Left cardiac atrium (tissue), 4 donors: ENCODE measurements at places on chromosomes 6 and 20. TPM values are rescaled to one million over a fixed set of nuclear protein-coding genes. Genes with fewer than 3 reads are reported as not detected.

Gene CFB
- 113 TPM for total RNA-seq

Gene COL21A1
- 9.2 TPM for total RNA-seq

Gene WFDC10B
- total RNA-seq = not detected

Gene CCN2
- 194 TPM for total RNA-seq

Gene HSPA12B
- 15.7 TPM for total RNA-seq

DNA sequence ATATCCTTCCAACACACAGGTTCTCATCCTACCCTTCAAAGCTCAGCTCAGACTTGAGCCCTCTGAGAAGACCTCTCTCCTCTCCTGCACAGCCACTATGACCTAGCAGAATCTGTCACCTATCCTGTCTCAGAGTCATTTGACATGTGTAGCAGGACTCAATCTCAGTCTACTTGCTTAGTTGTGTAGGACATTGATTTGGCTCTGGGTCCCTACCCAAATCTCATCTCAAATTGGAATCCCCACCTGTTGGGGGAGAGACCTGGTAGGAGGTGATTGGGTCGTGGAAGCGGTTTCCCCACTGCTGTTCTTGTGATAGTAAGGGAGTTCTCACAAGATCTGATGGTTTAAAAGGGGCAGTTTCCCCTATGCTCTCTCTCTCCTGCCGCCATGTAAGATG lies 297.9 kb downstream of the CD83 start:
- no peak for DNase-seq

GRCh38 chr6:151534576-151534975 lies 40.8 kb downstream of the CCDC170 start:
- no peak for DNase-seq

DNA sequence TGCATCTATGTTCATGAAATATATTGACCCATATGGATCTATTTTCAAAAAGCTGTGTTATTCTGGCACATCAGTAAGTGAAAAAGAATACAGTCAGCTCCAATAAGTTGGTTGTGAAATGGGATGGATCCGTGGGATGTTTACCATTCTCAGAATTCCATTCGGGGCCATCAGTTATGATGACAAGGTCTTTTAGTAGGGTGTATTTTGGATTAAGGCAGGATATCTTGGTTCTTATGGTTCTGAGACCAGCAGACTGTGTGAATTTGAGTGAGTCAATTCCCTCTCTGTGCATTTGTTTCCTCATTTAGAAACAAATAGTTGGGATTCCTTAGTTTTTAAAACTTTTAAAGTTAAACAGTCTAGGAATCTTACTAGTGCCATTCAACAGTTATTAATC lies 287.4 kb downstream of the CD109 start:
- no peak for DNase-seq

DNA sequence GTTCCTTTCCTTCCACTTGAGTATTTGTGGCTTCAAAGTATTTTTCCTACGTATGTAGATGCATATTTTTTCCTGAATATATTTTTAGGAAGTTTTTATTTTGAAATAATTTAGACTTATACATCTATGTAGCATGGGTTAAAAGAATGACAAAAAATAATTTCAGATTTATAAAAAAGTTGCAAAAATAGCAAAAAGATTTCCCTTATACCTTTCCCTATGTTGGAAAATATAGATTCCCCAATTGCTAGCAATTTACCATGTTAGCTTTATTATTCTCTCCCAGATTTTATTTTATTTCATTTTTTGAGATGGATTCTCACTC lies 69.8 kb downstream of the SCAND1 start:
- DNase-seq = no peak

- DNase-seq = no peak
These were observed 284.4 kb downstream of the ZFAND3 start for GRCh38 chr6:38103921-38104320.

DNA sequence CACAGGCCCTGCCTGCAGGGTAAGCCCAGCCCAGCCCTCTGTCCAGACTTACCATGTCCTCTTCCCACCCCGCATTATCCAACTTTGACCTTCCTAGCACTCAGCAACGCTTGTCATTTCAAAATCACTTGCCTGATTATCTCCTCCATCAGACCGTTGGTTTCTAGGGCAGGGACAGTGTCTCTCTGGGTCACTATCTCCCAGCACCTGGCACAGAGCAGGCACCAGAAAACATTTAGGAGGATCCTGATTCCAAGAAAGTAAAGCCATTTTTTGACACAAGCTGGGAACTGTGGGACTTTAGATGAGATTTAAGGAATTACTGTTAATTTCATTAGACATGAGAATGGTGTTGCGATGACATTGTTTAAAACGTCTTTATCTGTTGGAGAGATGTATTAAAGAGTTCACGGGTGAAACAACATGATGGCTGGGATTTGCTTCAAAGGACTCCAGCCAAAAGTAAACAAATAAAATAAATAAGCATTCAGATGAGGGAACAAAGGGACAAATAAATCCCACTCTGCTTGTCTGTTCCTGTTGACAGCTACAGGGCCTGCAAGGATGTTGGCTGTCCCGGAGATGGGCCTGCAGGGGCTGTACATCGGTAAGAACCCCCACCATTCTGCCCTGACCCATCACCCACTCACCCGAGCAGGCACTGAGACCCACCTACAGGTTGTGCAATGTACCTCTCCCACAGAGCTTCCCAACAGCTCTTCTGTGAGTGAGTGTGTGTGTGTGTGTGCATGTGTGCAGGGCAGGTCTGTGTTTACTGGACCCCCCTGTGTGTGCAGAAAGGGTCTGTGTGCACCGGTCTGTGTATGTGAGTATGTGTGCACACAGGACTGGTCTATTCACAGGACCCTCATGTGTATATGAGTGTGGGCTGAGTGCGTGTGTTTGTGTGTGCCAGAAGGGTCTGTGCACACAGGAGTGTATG lies 5.9 kb downstream of the HSPA12B start:
- DNase-seq = no peak

DNA sequence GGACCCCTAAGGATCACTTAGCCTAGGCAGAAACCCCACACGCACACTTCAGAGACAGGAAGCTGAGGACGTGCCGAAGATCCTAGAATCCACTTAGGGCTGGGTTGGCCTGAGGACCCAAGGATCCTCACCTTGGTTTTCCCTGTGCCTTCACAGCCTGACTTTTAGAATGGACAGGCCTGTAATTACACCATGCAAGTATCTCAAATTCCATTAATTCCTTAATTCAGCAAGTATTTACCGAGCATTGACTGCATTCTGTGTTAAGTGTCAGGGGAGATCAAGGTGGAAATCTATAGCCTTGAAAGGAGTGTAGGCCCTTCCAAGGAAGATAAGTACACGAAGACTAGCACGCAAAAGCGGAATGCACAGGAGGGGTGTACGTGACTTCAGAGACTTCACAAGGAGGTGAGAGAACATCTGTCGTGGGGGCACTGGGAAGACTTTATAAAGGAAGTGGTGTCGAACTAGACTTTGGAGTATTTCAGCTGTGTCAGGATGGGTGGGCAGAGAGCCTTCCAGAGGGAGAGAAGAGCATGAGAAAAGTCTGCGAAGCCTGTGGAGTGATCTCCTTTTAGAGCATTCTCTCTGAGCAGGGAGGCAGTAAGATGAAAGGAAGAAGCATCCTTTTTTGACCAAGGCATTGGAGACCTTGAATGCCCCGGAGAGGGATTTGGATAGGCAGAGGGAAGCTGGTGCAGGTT lies 4.0 kb downstream of the DSP start:
- DNase-seq = no peak

GRCh38 chr6:73017476-73017875 lies 207.8 kb downstream of the KHDC1L start:
- no peak for DNase-seq

- DNase-seq = no peak
These were observed 146.6 kb upstream of the AKIRIN2 start for GRCh38 chr6:87848616-87849015.

DNA sequence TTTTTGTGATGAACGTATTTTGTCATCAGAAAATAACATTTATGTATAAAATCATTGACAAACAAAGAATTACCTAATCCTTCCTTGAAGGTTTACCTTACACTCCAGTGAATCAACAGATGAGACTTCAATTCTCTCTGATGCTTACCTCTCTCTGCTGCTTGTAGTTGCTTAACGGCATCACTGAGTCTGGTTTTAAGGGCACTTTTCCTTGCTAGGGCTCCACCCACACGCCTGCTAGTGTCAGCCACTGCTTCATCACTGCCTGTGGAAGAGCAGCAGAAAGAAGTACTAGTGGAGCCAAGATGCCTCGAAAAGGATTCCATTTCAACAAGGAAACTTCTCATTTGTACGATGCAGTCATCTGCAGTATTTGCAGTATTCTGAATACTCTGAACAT lies 63.0 kb downstream of the FAM229B start:
- DNase-seq = no peak

DNA sequence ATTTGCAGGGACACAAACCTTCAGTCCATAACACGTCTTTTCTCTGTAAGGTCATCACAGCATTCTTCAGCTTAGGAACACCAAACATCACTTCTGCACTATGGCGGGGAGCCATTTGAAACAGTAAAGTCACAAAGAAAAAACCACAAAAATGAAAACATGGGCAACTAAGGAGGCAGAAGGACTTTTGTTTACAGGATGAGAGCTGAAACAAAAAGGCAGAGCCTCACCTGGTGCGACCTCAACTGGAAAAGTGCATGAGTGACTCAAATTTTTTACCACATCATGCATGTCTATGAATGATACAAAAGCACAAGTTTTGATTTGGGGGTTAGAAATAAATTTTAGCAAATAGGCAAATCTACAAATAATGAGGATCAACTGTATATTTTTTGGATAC lies 68.2 kb upstream of the TNFAIP3 start:
- no peak for DNase-seq
